ENCODE measurements at places on chromosomes 7 and 10.

- DNase-seq: no peak
Measured at GRCh38 chr10:43044961-43045621, 31.8 kb upstream of the RET start.

- no peak for DNase-seq
Measured at GRCh38 chr10:101000915-101001658, 1.5 kb downstream of the LZTS2 start.

- DNase-seq: no peak
Measured at GRCh38 chr10:78415111-78415510, 381.4 kb downstream of the RPS24 start.

- DNase-seq: no peak
Measured at GRCh38 chr10:42707234-42707633, 68.9 kb upstream of the ZNF33B start.

- DNase-seq: no peak
Measured at GRCh38 chr7:142847353-142847752, 7.5 kb upstream of the EPHB6 start.

DNA sequence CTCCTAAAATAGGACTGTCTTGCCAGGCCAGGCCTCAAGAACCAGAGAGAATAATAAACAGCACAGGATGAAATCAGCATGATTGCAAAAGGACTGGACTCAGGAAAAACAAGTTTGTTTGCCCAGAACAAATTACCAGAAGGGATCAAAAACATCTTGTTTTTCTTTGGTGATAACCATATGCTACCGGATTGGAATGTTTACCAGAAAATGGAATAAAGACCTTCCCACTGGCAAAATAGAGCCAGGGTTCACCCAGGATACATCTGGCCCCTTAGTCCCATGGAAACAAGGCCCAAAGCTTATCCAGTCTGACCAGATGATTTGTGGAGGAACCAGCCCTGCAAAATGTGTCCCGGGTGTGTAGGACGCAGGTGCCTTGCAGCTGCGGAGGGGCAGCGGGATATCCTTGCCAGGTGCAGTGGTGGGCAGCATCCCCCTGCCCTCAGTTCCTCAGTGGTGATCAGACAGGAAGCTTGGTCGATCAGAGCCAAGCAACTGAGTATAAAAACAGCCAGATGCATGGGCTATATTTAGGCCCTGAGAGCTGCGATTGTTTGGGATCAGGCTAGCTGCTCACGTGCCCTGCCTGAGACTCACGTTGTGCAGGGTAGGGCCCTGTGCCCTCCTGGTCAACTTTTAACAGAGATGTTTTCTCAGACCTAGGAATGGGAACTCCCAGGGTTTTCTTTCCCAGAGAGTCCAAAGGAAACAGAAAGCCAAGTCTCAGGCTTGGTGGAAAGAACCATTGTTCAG is 4.6 kb upstream of the ZNF22 start:
- no peak for DNase-seq

GRCh38 chr7:55641811-55642210 is 69.5 kb upstream of the VOPP1 start:
- no peak for DNase-seq

- no peak for DNase-seq
Measured at GRCh38 chr10:74383642-74384041, 232.6 kb downstream of the ADK start.

- DNase-seq: no peak
Measured at GRCh38 chr10:133114251-133114650, 26.5 kb downstream of the ADGRA1 start.

- no peak for DNase-seq
Measured at GRCh38 chr7:38052786-38053185, 125.3 kb upstream of the STARD3NL start.

GRCh38 chr10:101782811-101783735 is at the start of gene NPM3:
NPM3 (minus strand) TSS chr10:101783446; CDS start chr10:101783390, 56 bp downstream.
- peak; percentile 87 for DNase-seq

GRCh38 chr7:34759477-34760125 is 101.6 kb downstream of the NPSR1 start:
- no peak for DNase-seq

GRCh38 chr7:55527307-55527706 is 45.0 kb downstream of the VOPP1 start:
- DNase-seq: no peak

DNA sequence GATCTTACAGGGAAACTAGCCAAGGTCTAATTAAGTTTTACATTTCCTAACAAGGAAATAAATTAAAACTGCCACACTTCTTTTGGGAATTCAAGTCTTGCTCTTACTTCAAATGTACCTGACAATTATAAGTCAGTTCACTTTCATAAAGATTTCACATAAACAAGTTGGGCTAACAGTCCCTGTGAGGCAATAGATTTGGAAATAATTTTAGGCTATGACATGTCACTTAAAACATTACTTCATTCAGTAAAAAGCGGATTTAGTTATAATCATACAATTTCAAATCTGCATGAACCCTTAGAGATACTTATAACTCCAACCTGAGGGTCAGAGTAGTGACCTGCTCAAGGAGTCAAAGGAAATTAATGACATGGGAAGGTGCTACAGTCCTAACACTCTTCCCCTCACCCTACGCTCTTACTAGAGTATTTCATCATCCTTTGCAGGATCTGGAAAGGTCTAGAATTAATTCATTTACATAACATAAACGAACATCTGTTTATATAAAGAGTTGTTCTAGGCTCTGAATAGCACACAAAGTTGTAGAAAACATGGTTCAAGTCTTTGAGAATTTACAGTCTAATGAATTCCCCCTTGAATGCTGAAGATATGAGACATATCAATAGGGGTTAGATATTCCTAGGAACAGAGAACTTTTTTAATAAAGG is 32.3 kb upstream of the DNAJB12 start:
- DNase-seq: no peak

DNA sequence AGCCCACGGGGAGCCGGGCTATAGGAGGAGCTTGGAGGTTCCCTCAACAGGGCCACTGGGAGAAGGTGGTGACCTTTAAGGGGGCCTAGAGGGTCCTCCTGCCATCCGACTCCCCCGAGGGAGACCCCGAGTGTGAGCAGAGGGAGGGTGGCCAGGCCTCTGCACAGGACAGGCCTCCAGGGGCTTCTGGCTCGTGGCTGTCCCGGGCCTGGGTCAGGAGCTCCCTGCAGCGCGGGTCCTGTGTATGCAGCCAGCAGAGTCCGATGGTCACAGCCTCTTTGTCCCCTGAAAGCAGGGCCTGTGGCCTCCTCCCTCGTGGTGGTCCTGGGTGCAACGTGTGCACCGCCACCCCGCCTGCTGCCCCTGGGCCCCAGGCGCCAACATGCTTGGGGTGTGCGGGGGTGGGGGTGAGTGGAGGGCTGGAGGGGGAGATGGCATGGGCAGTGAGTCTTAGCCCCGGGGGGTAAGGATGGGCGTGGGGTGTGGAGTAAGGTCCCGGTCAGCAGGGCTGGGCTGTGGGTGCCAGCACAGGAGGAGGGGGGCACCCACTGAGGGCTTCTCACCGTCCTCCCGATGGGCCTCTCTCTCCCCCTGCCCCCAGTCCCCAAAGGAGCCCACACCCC is 27.1 kb downstream of the UNCX start:
- DNase-seq: no peak

DNA sequence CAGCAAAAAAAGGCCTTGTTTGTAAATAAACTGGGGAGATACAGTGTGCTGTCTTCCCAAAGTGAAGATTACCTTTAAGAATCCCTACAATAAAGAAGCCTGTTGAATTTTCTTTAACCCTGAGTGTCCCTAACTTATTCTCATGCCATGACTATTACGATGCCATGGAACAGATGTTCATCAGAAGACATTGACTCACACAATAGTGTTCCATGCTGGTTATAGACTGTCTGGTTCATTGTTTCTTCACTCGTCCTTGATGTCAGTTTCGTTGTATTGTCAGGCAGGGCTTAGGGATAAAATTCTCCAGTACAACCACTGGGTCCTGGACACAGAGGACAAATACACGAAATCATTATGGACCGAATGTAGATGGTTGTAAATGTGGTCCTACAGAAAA is 36.2 kb upstream of the BMPER start:
- DNase-seq: no peak

DNA sequence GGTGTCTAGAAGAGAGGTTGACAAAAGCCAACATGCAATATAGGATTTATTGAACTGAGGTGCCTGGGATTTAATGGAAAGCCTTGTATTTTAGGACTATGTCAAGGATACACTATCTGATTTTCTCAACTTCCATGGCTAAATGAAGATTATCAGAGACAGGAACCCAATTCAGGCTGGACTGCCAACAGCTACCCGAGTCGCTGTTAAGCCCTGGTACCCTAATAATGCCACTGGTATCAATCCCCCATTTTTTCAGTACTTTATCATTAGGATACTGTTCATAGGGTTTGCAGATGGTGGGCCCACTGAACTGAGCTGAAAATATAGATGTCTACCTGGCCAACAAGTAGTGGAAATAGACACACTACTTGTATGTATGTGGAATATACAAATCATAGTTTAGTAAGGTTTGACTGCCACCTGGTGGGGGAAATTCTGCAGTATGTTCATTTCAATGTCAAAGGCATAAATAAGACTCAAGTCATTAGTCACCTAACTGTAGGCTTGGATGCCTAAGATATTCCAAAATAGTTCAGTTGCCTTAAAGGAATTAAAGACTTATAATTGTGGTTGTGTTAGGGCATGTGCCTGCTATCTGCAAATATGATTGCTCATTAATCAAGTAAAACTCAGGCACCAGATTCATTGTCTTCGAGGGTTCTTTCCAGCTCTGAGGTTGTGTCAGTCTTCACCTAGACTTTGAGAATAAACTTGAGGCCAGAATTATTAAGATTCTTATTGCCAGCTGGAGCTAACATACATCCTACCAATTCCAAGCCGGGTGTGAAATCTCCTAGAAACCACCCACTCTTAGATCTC is 34.1 kb upstream of the NOBOX start:
- peak; percentile 40 for DNase-seq

- no peak for DNase-seq
Measured at GRCh38 chr7:41832941-41833340, 130.1 kb upstream of the INHBA start.

DNA sequence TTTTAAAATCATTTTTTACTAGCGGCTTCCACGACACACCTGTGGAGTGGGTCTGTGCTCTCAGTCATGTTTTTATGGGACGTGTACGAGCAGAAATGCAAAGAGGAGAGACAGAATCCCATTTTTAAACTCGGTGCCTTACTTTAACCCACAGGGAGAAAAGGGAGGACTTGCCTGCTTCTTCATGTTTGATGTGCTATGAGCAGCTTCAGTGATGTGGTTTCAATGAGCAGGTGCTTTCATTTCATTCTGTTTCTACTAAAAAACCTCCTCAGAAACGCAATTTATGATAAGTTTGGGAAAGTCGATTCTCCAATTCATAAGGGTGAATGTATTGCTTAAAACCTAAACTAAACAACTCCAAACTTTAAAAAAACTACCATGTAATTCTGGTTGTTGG is 537.2 kb downstream of the GATA3 start:
- no peak for DNase-seq

DNA sequence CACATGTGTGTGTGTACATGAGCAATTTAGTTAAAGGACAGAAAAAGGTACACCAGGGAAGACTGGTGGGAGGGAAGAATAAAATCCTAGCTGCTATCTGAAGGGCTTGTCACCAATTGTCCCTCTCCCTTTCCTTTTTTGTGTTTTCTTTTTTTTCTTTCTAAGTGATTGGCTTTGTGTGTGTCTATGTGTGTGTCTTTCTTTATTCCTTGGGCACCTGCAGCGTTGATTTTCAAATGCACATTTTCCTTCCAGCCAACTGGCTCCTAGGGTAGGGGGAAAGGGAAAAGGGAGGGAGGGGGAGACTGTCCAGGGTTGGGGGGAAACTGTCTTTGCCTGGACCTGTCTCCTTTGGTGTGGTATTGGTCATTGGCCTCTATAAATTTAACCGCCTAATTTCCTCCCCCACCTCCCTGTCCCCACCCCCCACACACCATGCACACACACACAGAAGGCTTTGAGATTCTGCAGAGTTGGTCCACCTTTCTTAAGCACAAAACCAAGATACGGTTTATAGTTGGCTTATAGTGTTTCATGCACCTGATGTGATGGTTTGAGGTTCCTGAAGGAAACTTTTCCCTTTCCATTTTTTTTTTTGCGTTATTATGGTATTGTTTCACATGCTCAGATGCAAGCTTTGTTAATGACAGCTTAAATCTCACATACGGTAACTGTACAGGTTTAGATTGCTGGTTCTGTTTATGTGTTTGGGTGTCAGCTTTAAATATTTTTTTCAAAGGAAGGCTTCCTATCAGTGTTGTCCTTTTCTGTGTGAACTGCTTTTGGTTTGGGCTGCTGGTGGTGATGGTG is 2.6 kb downstream of the AUTS2 start:
- DNase-seq: no peak

- DNase-seq: no peak
Measured at GRCh38 chr10:76230921-76231285, 799.5 kb downstream of the LRMDA start.

DNA sequence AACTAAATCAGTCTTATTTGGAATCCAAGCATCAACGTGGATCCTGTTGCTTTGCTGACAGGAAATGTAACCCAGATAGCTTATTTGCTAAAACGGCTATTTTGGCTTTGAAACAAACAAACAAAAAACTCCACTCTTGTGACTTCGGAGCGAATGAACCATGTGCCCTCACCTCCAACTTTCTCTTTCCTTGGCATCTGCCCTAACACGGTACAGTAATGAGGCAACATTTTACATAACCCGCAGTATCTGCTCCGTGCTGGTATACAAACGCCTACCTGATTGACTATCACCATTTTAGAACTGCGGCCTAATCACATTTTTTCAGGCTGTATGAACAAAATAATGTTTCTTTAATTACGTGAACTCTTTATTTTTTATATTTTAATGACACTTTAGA is 37.5 kb upstream of the ARID5B start:
- DNase-seq: no peak

GRCh38 chr7:370775-371118 is 80.8 kb downstream of the FOXL3 start:
- DNase-seq: no peak

DNA sequence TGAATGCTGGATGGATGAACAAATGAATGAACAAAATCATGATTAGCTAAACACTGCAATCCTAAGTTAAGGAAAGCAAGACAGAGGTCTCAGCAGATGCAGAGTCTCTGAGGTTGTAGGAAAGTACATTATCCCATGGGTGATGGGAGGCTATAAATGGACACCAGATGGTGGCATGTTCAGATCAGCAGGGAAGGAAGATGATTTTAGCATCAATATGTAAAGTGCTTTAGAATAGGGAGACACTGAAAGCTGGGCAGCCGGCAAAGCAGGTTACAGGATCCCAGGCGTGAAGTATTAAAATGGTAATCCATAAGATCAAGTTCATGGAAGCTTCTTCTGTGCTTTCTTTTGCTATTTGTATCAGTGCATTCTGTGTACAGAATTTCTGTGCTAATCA is 7.9 kb upstream of the RAPGEF5 start:
- no peak for DNase-seq

Data from stimulated activated CD4-positive, alpha-beta T cell treated with anti-CD3 and anti-CD28 coated beads, Interleukin-15, amount 100 ng/mL, for 48 hours (primary cell).